NCI-H510A treated with DMSO at 0.1 percent for 48 hours (cell line): ENCODE measurements at places on chromosomes 4 and X.
A peak's percentile ranks its signal among the peaks of the same experiment; 100 is the strongest.

GRCh38 chrX:19904778-19905367, 17.5 kb upstream of the SH3KBP1 start:
- DNase-seq = peak; percentile 67

DNA sequence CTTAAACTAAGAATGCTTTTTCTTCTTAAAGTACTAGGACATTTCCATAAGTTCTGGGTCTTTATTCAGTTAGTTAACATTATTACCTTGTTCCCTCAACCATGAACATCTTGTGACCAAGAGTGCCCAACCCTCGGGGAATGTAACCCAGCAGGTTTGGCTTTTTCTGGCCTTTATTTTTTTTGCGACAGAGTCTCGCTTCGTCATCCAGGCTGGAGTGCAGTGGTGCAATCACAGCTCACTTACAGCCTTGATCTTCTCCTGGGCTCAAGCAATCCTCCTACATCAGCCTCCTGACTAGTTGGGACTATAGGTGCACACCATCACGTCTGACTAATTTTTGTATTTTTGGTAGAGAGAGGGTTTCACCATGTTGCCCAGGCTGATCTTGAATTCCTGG, 65.1 kb downstream of the USP11 start:
- DNase-seq = no peak

DNA sequence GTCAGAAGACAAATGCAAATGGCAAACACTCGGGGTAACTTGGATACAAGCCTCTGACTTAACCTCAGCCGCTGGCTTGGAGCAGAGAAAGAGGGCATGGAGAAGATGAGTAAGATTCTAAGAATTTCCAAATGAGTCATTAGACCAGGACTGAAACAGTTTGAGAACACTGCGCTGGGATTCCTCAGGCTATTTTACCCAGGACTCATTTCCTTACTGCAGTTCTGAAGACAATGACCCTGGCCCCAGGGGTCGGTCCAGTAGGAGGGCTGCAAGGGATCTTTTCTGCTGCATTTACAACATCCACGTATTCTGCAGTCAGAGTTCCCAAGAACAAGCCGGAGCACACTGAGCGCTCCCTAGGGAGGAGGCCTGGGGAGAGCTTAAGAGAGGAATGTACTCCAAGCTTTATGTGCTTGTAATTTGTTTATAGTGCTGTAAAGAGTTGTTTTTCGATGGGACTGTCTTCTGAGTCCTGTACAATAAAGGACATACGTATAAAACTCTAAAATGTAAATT, 27.3 kb upstream of the SORBS2 start:
- DNase-seq = no peak

DNA sequence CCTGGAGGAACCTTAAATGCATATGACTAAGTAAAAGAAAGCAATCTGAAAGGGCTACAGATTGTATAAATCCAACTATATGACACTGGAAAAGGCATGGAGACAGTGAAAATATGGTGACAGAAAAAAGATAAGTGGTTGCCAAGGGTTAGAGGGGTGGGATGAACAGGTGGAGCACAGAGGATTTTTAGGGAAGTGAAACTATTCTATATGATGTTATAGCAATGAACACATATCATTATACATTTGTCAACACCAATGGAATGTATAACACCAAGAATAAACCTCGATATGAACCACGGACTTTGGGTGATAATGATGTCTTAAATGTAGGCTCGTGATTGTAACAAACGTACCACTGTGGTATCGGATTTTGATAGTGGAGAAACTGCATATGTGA, 40.7 kb downstream of the NPY5R start:
- no peak for DNase-seq

DNA sequence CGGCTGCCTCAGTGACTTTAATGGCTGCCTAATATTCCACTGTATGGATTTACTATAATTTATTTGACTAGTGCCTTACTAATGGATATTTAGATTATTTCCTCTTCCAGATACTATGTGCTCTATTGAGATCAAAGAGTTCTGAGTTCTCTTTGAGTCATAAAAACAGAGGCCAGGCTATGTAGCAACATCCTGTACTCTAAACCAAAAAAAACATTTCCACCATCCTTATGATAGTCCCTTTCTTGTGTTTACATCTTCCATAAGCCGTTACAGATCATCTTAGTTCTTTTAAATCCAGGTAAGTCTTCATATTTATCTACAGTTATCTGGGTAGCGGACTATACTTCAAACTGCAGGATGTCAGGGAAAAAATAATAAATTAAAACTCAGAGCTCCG, 56.6 kb upstream of the TMEM184C start:
- DNase-seq = no peak

GRCh38 chrX:154374313-154375155, at the start of gene FLNA:
Gene FLNA (minus strand): TSS chrX:154374634. CDS start chrX:154371245, 3,389 bp downstream.
- DNase-seq = peak; percentile 33

- DNase-seq = no peak
Measured at GRCh38 chrX:22424919-22425318, 152.2 kb downstream of the CBLL2 start.

GRCh38 chr4:139642364-139642763, 23.3 kb upstream of the MGST2 start:
- DNase-seq = no peak

DNA sequence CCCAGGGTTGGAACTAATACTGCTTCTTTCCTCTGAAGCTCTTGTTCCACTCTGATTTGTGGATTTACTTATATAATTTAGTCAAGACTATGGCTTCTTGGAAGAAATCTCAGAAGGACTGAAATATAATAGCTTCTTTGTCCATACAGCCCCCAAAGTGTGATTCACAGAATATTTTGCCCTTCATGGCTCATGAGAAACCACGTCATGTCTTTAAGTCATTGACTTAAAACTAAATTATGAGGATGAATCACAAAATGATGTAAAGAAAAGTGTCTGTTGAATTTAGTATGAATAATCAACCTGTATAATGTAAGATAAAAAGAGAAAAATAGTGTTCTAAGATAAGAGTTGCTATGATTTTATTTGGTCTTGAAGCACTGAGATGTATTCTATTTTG, 43.3 kb upstream of the AGA start:
- no peak for DNase-seq

- no peak for DNase-seq
Measured at GRCh38 chr4:5800496-5800895, 89.5 kb downstream of the EVC start.

- no peak for DNase-seq
Measured at GRCh38 chr4:24599275-24599674, 14.9 kb upstream of the DHX15 start.

DNA sequence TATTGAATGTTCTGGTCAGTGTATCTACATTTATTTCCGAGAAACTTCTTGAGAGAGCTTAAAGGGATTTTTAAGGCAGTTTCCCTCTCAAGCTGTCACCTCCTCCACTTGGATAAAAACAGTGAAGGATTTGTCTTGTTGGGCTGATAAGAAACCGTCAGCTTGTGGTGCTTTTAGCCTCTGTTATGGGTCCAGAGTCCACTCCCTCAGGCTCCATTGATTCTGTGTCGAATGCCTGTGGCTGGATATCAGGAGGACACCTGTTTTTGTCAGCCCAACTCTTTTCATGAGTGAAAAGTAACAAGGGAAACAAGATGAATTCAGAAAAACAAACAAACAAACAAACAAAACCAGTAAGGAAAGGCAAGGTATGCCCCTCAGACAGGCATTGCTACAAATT, 12.4 kb downstream of the CLCN4 start:
- DNase-seq = no peak

GRCh38 chrX:153492543-153492942, 2.2 kb upstream of the BGN start:
- DNase-seq = no peak

GRCh38 chr4:11496351-11496829, 67.7 kb upstream of the HS3ST1 start:
- no peak for DNase-seq
